ENCODE measurements at places on chromosomes 2 and 18. TPM values are rescaled to one million over a fixed set of nuclear protein-coding genes. Genes with fewer than 3 reads are reported as not detected.

The LYPD6B gene
- total RNA-seq: not detected

- no peaks in the 10 kb centered on the region for H3K27me3 ChIP-seq
- peaks cover 4% of the 10 kb centered on the region for H3K4me1 ChIP-seq
- H3K27ac ChIP-seq: no peak overlapping the region
- DNase-seq: no peak
- no peaks in the 10 kb centered on the region for H3K36me3 ChIP-seq
These were observed 5.1 kb upstream of the TWSG1 start for GRCh38 chr18:9329471-9329870.

GRCh38 chr2:62140426-62141141, 55.3 kb upstream of the B3GNT2 start:
- no peak overlapping the region for H3K27ac ChIP-seq
- H3K4me3 ChIP-seq: no peak overlapping the region
- no peaks in the 10 kb centered on the region for H3K27me3 ChIP-seq

DNA sequence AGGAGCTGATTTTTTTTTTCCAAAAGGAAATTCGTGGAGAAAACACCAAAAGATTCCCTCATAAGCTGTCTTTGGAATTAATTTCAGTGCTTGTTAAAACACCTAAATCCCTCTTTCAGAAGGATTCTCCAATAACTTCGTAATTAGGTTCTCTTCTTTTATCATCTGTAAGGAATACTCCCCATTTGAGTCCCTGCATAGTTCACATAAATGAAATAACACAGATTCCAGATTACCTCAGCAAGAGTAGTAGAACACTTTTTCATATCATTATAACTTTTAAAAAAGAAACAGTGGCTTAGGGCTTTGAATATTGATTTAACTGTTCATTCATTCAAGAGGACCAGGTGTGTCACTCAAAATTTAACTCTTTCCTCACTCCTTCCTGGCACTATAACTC, 55.5 kb downstream of the ARHGAP28 start:
- H3K4me3 ChIP-seq: no peak overlapping the region
- no peaks in the 10 kb centered on the region for H3K4me1 ChIP-seq
- no peaks in the 10 kb centered on the region for H3K36me3 ChIP-seq
- DNase-seq: no peak
- H3K27ac ChIP-seq: no peak overlapping the region
- no peaks in the 10 kb centered on the region for H3K27me3 ChIP-seq

DNA sequence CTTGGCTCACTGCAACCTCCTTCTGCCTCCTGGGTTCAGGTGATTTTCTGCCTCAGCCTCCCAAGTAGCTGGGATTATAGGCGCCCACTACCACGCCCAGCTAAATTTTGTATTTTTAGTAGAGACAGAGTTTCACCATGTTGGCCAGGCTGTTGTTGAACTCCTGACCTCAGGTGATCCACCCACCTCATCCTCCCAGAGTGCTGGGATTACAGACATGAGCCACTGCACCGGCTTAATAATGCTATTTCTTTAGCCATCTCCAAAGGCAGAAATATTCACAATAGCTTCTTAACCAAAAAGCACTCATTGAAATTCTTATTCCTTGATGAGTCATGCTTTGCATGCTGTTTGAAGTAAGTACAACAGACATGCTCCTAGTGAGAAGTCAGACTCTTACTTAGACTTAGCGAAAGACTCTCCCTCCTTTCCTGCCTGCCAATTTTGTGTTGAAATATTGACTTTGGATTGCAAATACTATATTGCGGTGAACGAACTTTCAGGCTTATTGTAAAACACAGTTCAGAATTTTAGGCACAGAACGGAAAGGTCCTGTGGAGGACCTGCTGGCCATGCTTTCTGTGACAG, 4.4 kb downstream of the ACTR3 start:
- H3K4me1 ChIP-seq: peaks cover 67% of the 10 kb centered on the region
- DNase-seq: no peak
- H3K27me3 ChIP-seq: no peaks in the 10 kb centered on the region

DNA sequence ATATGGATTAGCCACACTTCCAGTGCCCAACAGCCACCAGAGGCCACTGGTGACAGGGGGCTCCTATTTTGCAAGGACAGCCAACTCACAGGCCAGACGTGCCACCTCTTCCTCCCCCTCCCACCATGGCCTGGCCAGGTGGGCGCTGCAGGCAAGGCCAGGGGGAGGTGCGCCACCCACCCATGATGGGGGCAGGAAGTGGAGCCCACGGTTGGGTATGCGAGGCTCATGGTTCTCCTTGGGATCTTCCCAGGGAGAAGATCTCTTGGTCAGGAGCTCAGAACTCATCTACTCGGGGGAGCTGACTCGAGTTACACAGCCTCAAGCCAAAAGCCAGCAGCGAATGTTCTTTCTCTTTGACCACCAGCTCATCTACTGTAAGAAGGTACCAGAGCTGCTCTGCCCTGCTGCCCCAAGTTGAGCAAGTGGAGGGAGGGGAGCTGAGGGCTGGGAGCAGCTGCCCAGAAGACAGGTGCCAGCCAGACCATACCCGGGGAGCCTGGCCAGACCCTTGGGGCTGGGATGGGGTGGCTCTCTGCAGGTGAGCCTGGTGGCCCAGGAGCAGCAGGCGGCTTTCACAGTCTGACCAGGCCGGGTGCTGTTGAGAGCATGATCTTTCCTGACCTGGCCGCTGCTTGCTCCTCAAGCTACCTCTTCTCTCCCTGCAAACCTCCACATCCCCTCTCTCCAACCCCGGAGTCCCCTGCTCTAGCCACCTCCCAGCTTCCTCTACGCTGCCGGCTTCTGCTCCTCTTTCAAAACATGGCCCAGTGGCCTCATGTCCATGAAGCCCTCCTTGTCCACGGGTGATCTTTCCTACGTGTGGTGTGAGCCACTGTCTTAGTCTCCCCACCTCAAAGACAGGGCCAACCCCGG, 49.8 kb downstream of the FAM168B start:
- no peaks in the 10 kb centered on the region for H3K27me3 ChIP-seq
- H3K36me3 ChIP-seq: peaks cover 6% of the 10 kb centered on the region
- H3K27ac ChIP-seq: no peak overlapping the region
- peaks cover 33% of the 10 kb centered on the region for H3K4me1 ChIP-seq
